ENCODE measurements at places on chromosomes 12 and 14.
A peak's percentile ranks its signal among the peaks of the same experiment; 100 is the strongest.

- DNase-seq: no peak
Observed at GRCh38 chr14:83611906-83612390, 1918.0 kb upstream of the FLRT2 start.

- DNase-seq: no peak
Observed at GRCh38 chr14:26935733-26936132, 337.9 kb upstream of the NOVA1 start.

DNA sequence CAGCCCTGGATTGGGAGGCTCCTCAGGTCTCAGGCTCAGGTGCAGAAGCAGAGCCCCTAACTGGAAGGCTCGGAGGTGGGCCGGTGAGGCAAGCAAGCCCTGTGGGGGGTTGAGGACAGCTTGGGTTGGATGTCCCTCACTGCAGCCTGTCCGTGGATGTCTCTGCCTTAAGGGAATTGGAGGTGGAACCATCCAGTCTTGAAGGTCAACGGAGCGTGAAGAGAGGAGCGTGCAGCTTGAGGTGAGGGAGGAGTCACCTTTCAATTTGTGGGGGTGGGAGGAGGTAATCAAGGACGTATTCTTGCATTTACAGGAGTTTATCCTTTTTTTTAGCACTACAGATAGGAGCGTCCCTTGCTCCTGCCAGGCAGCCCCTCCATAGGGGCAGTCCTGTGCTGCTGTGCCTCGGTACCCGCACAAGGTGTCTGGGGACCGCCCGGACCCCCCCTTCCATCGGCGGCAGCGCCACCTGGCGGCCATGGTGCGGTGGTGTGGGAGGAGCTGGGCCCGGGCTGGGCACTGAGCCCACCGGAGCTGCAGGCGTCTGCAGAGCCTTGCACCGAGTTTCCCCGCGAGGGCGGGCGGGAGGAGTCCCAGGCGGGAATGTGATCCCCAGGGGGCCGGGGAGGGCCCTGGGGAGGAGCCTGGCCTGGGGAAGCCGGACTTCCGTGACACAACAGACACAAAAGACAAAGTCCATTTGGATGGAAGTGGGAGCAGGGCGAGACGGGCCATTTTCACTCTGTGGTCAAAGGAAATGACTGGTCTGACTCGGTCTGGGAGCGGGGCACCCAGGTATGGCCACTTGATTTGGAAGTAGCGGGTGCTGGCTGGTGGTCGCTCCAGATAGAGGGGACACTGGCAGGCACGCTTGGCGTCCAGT lies 864 bp downstream of the DNAJC22 start:
- peak; percentile 15 for DNase-seq

- peak; percentile 37 for DNase-seq
Observed at GRCh38 chr12:62866451-62867082, 68.4 kb downstream of the PPM1H start.

DNA sequence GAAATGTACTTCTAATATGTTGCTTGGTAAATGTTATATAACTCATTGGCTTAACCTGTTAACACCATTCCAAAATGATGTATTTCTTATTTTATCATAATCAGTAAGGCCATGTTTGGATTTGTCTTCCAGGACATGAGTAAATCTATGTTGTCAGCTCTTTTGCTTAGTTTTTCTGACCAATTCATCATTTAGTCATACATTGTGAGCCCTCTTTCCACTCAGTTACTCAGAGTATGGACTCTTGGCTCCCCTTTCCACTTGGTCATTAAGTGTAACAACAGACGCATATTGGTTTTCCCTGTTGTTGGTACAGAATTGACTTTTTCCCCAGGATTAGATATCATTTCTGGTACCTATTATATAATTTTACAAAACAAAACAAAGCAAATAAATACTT lies 9.0 kb upstream of the CLEC4D start:
- DNase-seq: peak; percentile 72

DNA sequence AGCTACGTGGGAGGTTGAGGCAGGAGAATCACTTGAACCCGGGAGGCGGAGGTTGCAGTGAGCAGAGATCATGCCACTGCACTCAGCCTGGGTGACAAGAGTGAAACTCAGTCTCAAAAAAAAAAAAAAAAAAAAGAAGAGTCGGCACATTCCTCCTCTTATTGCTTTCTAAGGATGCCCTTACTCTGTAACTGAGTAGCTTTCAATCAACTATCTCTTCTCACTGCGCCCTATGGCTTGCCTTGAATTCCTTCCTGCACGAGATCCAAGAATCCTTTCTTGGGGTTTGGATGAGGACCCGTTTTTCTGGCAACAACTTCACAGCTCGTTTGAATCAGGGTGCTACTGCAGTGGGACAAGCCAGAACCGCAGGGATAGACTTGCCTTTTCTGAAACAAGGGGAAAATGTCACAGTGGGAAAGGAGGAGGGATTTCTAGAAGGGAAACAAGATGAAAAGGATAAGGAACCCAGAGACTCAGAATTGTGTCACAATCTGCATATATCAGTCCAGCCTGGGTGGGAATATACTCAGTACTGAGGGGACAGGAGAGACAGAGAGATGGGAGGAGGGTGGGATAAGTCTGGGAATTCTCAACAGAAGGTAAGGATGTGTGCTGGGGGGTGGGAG lies 16.1 kb upstream of the RND1 start:
- no peak for DNase-seq

- no peak for DNase-seq
Observed at GRCh38 chr12:122021193-122021821, 377 bp upstream of the BCL7A start.

- DNase-seq: no peak
Observed at GRCh38 chr14:74347795-74348100, 523 bp upstream of the VRTN start.

GRCh38 chr14:100083706-100084105 lies 18.5 kb downstream of the EVL start:
- DNase-seq: peak; percentile 99

DNA sequence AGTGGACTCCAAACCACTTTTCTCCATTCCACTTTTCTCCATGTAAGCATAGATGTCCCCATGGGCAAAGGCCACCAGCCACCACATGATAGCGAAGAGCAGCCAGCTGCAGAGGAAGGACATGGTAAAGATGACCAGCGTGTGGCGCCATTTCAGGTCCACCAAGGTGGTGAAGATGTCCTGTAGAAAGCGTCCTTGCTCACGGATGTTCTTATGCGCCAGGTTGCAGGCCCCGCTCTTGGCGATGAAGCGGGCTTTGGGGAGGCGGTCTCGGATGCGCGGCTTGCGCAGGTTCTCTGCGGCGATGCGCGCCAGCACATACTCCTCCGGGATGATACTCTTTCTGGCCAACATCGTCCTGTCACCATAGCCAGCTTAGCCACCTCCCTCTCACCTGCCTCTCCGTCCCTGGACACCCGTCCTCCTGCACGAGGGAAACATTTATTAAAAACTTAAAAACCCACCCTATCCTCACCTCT lies 1.2 kb downstream of the KCNJ8 start:
- DNase-seq: peak; percentile 4

DNA sequence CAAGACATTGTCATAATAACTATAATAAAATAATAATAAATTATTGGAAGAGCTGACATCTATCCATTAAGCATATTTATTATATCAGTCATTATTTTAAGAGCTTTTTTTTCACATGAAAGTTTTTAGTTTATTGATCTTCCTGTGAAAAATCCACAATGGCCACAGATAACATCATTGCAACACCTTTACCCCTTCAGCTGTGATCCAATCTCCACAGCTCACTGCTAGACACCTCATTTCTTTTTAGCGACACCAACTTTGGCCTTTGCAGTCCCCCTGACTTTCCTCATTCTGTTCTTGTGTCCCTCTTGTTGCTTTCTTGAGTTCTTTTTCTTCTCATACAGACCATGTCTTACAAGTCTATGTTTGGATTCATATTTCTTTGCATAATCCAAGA lies 67.4 kb downstream of the STON2 start:
- DNase-seq: no peak

- peak; percentile 78 for DNase-seq
Observed at GRCh38 chr14:61526405-61527312, 168.7 kb upstream of the HIF1A start.

DNA sequence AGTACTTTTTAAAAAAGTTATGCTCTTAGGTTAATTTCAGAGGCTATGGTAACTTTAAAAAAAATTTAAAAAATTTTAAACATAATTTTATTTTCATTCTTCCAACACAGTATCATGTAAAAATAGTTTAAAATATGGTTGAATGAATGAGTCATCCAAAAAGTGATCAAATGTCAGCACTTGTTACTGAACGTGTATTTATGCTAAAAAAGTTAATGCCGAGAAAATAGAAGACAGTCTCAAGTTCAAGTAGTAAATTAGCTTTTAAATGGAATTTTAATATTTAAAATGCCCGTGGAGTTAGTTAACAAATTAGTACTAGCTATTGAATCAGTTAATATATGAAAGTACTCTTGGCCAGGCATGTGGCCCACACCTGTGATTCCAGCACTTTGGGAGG lies 4.8 kb downstream of the AEBP2 start:
- DNase-seq: peak; percentile 43

DNA sequence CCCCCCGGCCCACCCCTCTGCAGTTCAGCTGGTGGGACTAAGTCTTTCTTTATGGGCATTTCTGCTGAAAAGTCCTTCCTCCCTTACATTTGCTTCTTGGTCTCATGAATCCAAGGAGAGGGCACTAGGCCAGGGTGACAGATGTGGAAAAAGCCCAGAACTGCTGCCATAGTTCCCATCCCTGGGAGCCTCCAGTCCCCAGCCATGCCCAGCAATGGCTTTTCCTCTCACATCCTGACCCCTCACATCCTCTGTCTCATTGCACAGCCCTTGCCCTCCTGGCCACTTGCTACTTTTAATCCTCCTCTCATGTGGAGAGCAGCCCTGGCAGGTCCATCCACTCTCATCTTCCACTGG lies 122.5 kb downstream of the ZFP36L1 start:
- no peak for DNase-seq

All from bronchial epithelial cell (primary cell).